ENCODE measurements at places on chromosomes 3 and 15. TPM values are rescaled to one million over a fixed set of nuclear protein-coding genes. Genes with fewer than 3 reads are reported as not detected.

DUOXA2 gene
- total RNA-seq: not detected

THAP10 gene
- total RNA-seq: 4.5 TPM

GOLGA6L10 gene
- 0.05 TPM for total RNA-seq

GOLGA8J gene
- not detected for total RNA-seq

AADACL2 gene
- not detected for total RNA-seq

IL5RA gene
- total RNA-seq: not detected

BCL6 gene
- 5.7 TPM for total RNA-seq

UBAP1L gene
- total RNA-seq: 0.20 TPM

UCN2 gene
- total RNA-seq: not detected

PATL2 gene
- 0.33 TPM for total RNA-seq

RGMA gene
- not detected for total RNA-seq

CHRNA7 gene
- 0.73 TPM for total RNA-seq

SUCNR1 gene
- total RNA-seq: not detected

CD96 gene
- total RNA-seq: not detected

HTR3C gene
- total RNA-seq: not detected

CA12 gene
- 0.33 TPM for total RNA-seq

KBTBD13 gene
- total RNA-seq: not detected
